Stimulated activated CD8-positive, alpha-beta memory T cell treated with anti-CD3 and anti-CD28 coated beads, Interleukin-4, amount 100 ng/mL, for 1 hour (primary cell): ENCODE measurements at places on chromosomes 12 and 14.

GRCh38 chr12:12121061-12121460 is 50.3 kb downstream of the BCL2L14 start:
- DNase-seq = no peak

DNA sequence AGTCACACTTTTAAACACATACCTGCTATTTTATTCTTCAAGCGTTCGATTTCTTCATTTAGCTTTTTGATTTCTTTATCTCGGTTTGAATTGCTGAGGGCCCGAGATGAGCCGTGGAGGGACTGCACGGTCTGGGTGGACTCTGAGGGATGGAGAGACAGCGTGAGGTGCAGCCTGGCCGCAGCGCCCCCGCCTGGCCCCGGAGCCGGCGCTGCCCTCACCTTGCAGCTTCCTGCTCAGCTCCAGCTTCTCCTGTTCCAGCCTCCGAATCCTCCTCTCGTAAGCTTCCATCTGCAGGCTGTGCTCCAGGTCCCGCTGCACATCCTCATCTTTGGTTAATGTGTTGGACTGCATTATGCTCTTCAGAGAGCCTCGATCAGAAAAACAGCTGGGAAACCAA is 53.2 kb downstream of the AMN start:
- no peak for DNase-seq

GRCh38 chr14:82720431-82720830 is 1186.8 kb upstream of the SEL1L start:
- no peak for DNase-seq

- DNase-seq = no peak
Measured at GRCh38 chr12:96878704-96879103, 28.4 kb upstream of the NEDD1 start.

- no peak for DNase-seq
Measured at GRCh38 chr14:95440496-95440895, 76.0 kb downstream of the SYNE3 start.

DNA sequence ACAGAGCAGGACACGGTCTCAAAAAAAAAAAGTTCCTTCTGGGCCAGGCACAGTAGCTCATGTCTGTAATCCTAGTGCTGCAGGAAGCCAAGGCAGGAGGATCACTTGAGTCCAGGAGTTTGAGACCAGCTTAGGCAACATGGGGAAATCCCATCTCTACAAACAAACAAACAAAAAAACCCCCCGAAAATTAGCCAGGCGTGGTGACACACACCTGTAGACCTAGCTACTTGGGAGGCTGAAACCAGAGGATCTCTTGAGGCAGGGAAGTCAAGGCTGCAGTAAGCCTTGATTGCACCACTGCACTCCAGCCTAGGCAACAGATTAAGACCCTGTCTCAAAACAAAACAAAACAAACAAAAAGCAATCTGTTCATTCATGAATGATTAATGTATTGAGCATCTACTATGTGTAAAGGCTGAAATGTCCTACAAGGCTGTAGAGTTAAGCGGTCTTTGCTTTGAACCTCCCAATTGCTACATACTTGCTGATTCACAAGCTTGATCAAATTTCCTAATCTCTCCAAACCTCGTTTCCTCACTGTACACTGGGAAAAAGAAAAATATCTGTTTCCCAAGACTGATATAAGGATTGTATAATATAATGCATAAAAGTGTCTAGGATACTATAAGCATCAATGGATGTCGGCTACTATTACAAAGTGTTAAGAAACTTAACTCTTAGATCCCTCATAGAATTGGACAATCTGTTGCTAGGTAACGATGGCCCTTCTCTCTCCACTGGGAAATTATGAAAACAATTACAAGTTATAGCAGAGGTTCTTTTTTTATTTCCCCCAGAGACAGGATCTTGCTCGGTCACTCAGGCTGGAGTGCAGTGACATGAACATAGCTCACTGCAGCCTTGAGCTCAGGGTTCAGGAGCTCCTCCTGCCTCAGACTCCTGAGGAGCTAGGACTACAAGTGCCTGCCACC is 7.9 kb upstream of the RILPL2 start:
- DNase-seq = no peak

- no peak for DNase-seq
Measured at GRCh38 chr12:39971348-39971747, 134.5 kb downstream of the SLC2A13 start.

DNA sequence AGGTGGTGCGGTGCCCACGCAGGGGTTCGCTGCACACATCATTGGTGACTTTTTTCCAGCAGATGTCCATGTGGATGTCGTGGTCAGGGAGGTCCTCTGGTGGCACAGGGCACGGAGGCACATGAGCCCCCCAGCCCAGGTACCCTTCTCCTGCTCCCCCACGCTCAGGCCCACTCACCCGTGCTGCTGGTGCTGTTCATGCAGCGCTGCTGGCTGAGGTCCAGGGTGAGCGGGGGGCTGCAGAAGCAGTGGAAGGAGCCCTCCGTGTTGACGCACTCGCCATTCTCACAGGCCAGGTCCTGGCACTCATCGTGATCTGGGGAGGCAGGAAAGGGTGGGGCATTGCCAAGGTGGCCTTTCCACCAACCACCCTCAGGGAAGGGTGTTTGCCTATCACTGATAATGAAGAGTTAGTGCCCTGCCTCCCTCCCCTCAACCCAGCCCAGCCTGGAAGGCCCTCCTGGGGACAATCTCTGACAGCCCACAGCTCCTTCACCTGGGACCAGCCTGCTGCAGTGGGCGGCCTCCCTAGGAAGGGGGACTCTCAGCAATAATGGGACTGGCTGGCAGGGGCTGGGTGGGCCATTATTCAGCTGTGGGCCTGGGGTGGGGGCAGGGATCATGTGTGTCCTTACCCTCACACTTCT is 9.8 kb downstream of the ISCA2 start:
- DNase-seq = no peak

- DNase-seq = no peak
Measured at GRCh38 chr14:84112589-84112988, 1417.4 kb upstream of the FLRT2 start.

GRCh38 chr12:91044586-91044985 is 13.2 kb downstream of the KERA start:
- no peak for DNase-seq

DNA sequence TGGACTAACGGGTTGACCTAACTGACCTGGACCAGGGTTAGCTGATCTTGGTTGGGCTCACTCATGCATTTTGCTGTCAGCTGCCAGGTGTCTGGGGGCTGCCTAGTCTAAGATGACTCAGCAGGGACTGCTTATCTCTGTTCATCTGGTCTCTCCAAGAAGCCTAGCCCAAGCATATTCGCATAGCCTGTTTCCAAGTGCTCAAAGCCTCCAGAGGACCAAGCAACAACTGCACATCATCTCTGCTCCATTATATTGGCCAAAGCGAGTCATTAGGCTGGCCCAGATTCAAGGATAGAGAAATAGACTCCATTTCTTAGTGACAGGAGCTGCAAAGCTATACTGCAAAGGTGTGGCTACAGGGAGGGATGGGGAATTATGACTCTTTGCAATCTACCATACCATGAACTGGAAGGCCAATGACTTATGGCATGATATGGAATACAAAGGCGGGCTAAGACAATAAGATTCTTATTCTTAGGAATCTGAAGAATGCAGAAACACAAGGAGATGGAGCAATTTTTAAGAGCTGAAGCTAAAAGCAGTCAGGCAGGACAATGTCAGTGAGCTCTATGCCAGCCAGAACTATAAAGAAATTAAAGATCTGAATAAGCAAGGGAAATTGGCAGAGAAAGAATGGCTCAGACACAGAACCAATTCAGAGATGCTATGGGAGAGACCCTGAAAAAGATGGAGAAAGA is 194.6 kb upstream of the FSCB start:
- DNase-seq = no peak

GRCh38 chr14:91934554-91935285 is 12.8 kb downstream of the FBLN5 start:
- DNase-seq = no peak

DNA sequence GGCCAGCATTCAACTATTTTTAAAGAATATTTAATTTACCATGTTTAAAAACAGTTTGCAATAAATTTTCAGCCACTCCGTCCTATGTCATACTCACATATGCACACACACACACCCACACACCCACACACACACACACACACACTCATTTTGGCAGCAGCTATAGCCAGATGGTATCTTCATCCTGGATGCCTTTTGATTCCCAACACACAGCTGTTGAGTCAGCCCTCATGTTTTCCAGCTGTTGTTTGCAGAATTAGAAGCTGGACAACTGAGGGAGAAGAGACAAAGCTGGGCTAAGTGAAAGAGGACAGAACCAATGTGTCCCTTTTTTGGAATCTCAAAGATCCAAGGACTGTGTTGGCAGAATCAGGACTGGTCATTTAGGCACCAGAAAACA is 80.0 kb upstream of the EGLN3 start:
- no peak for DNase-seq

DNA sequence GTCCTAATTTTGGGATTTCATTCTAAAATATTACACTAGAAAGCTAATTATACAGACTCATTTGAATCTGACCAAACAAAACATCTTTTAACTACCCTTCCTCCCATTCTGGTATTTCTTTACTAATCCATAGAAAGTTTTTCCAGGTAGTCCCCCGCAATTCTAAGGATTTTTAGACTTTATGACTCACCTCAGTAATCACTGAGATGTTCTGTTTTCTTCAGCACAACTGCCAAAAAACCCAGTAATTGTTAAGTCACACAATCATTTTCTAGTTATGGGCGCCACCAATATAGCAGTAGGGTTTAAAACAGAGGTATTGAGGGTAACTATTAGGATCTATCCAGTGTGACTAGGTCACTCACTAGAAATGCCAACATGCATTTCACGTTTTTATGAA is 1.6 kb upstream of the ARID4A start:
- no peak for DNase-seq
